Right atrium auricular region (tissue), 2 donors: ENCODE measurements at places on chromosomes 5 and 9. TPM values are rescaled to one million over a fixed set of nuclear protein-coding genes. Genes with fewer than 3 reads are reported as not detected.

DNA sequence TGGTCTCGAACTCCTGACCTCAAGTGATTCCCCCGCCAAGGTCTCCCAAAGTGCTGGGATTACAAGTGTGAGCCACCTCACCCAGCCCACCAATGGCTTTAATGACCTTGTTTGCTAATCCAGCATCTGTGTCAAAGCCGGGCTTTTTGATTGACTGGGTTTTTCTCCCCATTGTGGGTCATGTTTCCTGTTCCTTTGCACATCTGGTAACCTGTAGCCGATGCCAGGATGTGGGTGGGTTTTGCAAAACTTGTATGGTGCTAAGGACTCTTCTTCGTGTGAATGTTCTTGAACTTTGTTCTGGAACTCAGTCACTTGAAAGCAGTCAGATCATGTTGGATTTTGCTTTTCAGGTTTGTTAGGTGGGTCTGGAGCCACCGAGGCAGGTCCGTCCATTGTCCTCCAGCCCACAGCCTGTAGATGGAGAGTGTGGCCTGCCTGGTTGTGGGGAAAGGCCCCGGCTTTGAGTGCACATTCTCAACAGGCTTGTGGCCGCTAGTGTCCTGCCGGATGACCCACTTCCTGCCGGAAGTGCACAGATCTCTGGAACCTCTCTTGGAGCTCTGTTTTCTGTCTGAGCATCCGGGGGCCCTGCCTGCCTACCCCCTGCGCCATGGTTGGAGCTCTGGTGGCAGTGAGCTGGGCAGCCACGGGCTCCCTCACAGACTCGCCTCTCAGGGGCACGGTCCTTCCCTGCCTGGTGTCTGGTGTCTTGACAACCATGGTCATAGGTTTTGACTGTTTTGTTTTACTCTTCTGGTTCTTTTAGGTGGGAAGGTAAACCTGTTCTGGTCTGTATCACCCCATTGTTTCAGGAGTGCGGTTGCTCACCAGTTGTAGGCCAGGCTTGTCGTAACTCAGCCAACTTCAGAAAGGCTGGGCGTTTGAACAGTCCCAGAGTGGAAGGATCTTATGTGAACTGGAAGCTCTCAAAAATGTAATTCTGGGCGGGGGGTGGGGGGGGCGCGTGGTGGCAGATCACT lies 69.6 kb upstream of the CACNA1B start:
- DNase-seq: no peak
- no peak overlapping the region for H3K27ac ChIP-seq
- H3K27me3 ChIP-seq: no peaks in the 10 kb centered on the region
- H3K36me3 ChIP-seq: peaks cover 39% of the 10 kb centered on the region

GRCh38 chr9:17863213-17863883 lies 284.5 kb downstream of the SH3GL2 start:
- H3K4me3 ChIP-seq: no peak overlapping the region
- peaks cover 4% of the 10 kb centered on the region for H3K4me1 ChIP-seq
- no peak overlapping the region for H3K27ac ChIP-seq
- no peaks in the 10 kb centered on the region for H3K27me3 ChIP-seq

DNA sequence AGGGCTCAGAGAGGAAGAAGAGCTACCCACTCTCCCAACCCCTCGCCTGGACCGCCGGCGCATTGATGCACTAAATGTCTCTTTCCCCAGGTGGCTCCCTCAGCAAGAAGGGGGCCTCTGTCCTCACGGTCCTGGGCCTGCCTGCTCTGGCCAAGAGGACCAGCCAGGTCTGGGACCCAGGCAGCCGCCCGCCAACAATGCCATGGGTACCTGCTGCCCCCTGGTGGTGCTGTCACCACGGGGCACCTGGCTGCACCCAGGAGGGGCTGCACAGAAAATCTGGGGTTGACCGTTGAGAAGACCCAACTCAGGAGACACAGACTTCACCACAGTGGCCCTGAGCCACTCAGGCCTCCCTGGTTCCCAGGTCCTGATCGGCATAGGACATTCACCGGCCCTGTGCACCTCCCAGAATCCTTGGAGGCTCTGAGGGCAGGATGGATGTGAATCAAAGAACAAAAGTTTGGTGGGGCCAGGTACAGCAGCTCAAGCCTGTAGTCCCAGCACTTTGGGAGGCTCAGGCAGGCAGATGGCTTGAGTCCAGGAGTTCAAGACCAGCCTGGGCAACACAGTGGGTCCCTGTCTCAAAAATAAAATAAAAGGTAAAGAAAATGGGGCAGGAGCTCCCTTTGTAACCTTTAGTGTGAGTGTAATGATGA lies 2.4 kb upstream of the VAV2 start:
- no peak overlapping the region for H3K27ac ChIP-seq
- DNase-seq: peak; percentile 81
- H3K27me3 ChIP-seq: no peaks in the 10 kb centered on the region
- no peak overlapping the region for H3K4me3 ChIP-seq

DNA sequence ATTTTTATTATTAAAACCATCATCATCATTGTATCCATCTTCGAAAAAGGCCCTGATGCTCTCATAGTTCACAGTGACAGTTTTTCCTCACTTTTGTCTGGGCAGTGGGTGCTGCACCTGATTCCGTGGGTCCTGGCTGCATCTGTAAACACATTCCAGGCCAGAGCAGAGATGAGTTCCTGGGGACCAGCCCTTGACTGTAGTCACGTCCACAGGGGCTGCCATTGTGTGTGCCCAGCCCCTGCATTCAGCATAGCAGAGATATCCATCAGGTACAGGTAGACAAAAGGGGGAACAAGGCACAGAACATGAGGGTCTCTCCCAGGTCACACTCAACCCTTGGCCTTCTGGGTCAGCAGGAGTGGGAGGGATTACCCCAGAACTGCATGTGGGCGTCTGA lies 189.0 kb downstream of the NR3C1 start:
- peaks cover 36% of the 10 kb centered on the region for H3K4me1 ChIP-seq
- H3K27me3 ChIP-seq: no peaks in the 10 kb centered on the region
- no peak overlapping the region for H3K27ac ChIP-seq

DNA sequence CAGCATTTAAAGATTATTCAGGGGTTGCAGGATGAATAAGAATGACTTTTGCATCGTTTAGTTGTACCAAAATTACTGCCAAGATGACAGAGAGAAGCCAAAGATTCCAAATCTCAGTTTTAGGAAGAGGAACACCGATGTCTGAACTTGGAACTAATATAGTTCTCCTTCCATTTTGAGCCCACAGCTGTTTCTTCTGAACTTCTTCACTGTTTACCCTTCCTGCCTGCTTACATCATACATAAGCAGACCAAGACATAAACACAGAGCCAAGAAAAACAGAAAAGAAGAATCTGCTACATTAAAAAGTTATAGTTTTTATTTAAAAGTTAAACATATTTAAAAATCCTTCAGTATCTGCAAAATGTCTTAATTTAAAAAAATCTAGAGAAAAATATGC lies 146.9 kb upstream of the RAPGEF1 start:
- H3K36me3 ChIP-seq: no peaks in the 10 kb centered on the region
- H3K27ac ChIP-seq: no peak overlapping the region
- H3K4me1 ChIP-seq: no peaks in the 10 kb centered on the region
- no peak for DNase-seq

DNA sequence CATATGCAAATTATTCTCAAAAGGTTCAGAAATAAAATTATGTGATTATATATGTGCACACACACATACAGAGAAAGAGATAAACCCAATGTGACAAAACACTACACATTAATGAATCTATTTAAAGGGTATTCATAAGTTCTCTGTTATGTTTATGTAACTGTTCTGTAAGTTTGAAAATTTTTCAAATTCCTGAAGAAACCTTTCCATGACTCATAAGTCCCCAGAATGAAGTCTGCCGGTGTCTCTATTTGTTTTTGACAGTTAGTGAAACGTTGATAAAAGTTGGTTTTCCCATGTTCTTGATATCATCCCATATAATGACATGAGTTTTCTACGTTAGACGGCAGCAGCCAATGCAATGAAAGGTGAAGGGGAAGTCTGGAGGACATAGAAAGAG lies 199.5 kb upstream of the PUM3 start:
- no peaks in the 10 kb centered on the region for H3K4me1 ChIP-seq
- no peak overlapping the region for H3K27ac ChIP-seq
- H3K27me3 ChIP-seq: no peaks in the 10 kb centered on the region
- DNase-seq: no peak
- no peak overlapping the region for H3K4me3 ChIP-seq
- no peaks in the 10 kb centered on the region for H3K36me3 ChIP-seq

CEL gene
- 0.94 TPM for total RNA-seq

DNA sequence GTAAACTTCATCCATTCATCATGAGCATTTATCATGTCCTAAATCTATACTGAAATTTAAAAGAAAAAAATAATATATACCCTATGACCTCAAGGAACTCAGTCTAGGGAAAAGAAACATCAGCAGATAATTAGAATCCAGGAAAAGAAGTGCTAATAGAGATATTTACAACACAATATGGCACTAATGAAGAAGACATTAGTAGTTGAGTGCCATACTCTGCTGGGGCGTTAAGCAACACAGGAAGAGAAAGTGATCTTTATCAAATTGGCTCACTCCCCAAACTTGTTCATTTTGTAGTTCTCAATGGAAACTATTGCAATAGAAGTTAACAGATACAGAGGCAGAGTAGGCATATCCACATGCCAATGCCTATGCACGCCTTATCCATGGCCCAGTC lies 27.5 kb downstream of the GABRA6 start:
- no peak for DNase-seq
- no peak overlapping the region for H3K27ac ChIP-seq

GRCh38 chr9:91334053-91334452 lies 27.7 kb downstream of the AUH start:
- H3K36me3 ChIP-seq: no peaks in the 10 kb centered on the region
- peaks cover 12% of the 10 kb centered on the region for H3K4me1 ChIP-seq
- H3K27ac ChIP-seq: no peak overlapping the region
- H3K4me3 ChIP-seq: no peak overlapping the region
- no peaks in the 10 kb centered on the region for H3K27me3 ChIP-seq

DNA sequence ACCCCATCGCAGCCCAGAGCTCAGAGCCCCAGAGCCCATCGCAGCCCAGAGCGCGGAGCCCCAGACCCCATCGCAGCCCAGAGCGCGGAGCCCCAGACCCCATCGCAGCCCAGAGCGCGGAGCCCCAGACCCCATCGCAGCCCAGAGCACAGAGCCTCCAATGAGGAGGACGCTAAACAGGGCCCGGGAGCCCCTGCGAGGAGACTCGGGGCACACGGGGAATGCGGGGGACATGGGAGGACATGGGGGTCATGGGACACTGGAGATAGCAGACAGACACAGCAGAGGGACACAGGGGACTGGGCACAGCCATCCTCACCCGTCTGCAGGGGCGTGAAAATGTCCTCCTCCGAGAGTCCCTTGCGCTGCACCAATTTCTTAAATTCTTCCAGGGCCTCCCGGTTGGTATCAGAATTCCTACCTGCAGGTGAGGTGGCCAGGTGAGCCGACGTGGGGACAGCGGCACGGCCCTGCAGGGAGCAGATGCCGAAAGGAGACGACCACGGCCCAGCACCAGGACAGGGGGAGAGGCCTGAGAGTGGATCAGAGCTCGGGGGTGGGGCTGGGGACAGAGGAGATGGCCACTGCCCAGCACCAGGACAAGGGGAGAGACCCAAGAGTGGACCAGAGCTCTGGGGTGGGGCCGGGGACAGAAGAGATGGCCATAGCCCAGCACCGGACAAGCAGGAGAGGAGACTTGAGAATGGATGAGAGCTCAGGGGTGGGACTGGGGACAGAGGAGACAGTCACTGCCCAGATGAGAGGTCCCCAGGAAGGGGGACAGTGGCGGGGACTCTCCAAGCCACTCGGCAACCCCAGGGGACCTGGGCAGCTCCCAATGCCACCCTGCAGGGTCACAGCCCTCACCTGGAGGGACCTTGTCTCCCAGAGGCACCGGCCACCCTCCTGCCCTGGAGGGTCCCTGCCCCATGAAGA lies 2.8 kb downstream of the OBP2B start:
- H3K27me3 ChIP-seq: no peaks in the 10 kb centered on the region
- H3K27ac ChIP-seq: no peak overlapping the region
- no peak overlapping the region for H3K4me3 ChIP-seq
- no peak for DNase-seq

KCNV2 gene
- total RNA-seq: not detected

DNA sequence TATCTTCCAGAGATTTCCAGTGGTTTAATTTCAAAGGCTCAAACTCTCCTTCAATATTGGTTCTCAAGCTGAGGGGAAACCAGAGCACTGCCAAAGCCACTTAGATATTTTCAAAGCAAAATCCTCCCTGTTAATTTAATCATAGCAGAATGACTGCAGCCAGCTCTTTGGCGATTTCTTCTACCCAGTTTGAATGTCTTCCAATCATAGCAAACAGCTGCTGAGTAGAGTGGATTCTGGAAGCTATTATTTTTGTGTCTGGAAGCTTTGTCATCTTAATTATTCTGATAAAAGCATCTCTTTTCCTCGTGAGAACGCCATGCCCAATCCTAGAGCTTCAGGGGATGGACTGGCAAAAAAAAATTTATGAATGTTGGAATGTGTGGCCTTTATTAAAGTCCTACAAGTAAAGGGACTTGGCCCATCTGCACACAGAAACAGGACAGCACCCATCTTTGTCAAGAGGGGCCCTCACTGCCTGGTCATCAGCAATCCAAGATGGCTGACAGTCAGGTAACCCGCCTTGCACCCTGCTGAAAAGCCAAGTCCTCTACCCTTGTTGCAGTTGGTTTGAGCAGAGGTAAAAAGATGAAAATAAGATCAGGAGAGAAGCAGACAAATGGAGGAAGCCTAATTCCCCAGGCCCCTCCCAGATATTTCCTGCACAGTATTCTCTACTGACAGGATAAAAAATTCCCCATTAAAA lies 125.1 kb downstream of the SUSD1 start:
- H3K36me3 ChIP-seq: no peaks in the 10 kb centered on the region
- H3K4me3 ChIP-seq: no peak overlapping the region
- no peak for DNase-seq
- H3K27ac ChIP-seq: no peak overlapping the region
- no peaks in the 10 kb centered on the region for H3K27me3 ChIP-seq
- H3K4me1 ChIP-seq: peaks cover 23% of the 10 kb centered on the region

DNA sequence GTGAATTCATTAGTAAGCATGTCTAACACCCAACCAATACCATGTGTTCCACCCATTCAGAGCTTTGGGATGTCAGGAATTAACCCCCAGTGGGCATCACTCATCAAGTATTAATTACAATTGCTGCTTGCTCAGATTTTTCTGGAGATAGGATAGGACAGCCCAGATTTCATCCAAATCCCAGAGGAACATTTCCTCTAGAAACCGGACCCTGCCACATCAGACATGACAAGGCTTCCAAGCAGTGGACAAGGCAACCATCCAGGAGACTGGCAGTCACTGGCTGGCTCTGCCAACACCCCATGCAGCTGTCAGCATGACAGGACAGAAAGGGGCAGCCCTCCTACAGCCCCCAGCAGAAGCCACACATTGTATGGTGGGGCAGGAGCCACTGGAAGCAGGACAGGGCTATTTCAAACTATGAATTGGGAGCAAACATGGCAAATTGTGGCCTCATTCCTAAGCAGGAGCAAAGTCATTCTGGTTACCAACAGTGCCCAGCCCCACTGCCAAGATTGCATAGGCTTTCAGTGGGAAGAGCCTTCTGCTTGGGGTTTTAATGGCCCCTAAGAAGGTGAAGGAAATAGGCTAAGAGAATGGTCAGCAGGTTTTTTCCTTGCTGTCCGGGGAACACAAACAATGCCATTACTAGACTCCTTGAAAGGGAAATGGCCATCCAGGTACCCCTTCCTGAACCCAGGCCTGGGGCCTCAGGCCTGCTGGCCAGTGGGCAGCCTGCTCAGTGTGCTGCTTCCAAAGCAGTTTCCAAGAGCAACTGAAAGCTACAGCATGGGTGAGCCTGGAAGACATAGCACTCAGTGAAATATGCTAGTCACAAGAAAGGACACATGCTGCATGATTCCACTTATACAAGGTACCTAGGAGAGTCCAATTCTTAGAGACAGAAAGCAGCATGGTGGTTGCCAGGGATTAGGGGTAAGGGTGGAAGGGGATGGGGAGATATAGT lies 294.7 kb upstream of the SLC30A5 start:
- DNase-seq: no peak
- no peak overlapping the region for H3K4me3 ChIP-seq

GRCh38 chr9:135126451-135127187 lies 39.2 kb downstream of the OLFM1 start:
- no peak for DNase-seq
- H3K36me3 ChIP-seq: no peaks in the 10 kb centered on the region
- H3K27me3 ChIP-seq: no peaks in the 10 kb centered on the region
- H3K4me1 ChIP-seq: no peaks in the 10 kb centered on the region
